BJ (cell line): ENCODE measurements at places on chromosomes 5 and 9.

GRCh38 chr9:93503381-93503780 lies 50.0 kb upstream of the FAM120AOS start:
- DNase-seq, result no peak

DNA sequence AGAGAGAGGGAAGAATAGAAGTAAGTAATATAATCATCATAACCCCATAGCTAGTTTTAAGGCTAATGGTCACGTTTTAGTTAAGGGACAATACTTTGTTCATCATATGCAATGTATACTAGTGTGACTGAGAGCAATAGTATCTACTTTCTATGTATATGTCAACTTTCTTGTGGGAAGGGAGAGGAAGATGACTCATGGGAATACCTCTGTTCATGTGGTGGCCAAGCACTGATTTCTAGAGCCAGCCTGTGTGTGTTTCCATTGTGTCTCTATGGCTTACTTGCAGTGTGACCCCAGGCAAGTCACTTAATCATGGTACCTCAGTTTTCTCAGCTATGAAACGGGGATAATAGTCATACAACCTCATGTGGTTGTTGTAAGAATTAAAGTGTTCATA lies 639.6 kb downstream of the CETN3 start:
- DNase-seq, result no peak

GRCh38 chr9:79256691-79257213 lies 315.0 kb upstream of the TLE4 start:
- no peak for DNase-seq

- no peak for DNase-seq
Measured at GRCh38 chr5:118301696-118302095, 686.7 kb downstream of the DTWD2 start.

- no peak for DNase-seq
Measured at GRCh38 chr5:113331209-113331551, 103.6 kb downstream of the TSSK1B start.
